ENCODE measurements at places on chromosomes 4 and X. TPM values are rescaled to one million over a fixed set of nuclear protein-coding genes. Genes with fewer than 3 reads are reported as not detected.

GRCh38 chrX:11555759-11556158 is 110.0 kb downstream of the ARHGAP6 start:
- DNase-seq: peak; percentile 31

- no peak for DNase-seq
Observed at GRCh38 chrX:48472851-48473703, 2.9 kb upstream of the FTSJ1 start.

- DNase-seq: no peak
Observed at GRCh38 chr4:79613269-79613935, 205.4 kb upstream of the GK2 start.

GRCh38 chr4:114137984-114138383 is 158.5 kb upstream of the ARSJ start:
- DNase-seq: no peak

DNA sequence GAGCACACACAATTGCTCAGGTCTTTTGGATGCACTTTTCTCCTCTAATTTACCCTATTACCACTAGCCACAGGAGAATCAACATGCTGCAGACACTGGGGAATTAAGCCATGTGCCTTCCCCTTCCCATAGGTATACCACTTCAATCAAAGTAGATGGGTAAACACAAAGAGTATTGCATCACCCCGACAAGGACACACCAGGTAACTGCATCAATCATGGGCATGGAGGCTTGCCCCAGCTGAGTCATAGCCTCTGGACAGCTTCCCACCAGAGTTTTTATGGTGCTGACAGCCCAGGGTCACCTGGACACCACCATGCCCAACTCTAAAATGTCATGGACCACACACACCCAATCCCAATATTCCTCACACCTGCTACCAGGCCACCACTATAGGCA is 197.2 kb upstream of the AR start:
- no peak for DNase-seq

DNA sequence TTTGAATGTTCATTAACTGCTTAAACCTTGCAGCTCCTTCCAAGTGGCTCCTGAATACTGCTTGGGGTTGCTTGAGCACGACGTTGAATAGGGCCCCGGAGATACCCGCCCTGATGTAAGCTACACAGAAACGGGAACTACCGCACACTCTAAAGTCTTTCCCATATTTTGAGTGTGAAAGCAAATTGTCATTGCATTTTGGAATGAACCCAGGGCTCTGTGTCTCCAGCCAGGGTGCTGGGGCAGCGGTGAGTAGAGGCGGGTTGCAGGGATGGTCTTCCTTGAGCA is 59.4 kb upstream of the HELT start:
- no peak for DNase-seq

GRCh38 chr4:132614682-132615081 is 534.4 kb upstream of the PCDH10 start:
- peak; percentile 28 for DNase-seq

The FAM9B gene
- not detected for total RNA-seq

All from fibroblast of the aortic adventitia (primary cell).